NCI-H1417 (cell line): ENCODE measurements at places on chromosomes 6 and 20.
A peak's percentile ranks its signal among the peaks of the same experiment; 100 is the strongest.

- DNase-seq = no peak
Observed at GRCh38 chr20:53133125-53133524, 161.0 kb downstream of the TSHZ2 start.

DNA sequence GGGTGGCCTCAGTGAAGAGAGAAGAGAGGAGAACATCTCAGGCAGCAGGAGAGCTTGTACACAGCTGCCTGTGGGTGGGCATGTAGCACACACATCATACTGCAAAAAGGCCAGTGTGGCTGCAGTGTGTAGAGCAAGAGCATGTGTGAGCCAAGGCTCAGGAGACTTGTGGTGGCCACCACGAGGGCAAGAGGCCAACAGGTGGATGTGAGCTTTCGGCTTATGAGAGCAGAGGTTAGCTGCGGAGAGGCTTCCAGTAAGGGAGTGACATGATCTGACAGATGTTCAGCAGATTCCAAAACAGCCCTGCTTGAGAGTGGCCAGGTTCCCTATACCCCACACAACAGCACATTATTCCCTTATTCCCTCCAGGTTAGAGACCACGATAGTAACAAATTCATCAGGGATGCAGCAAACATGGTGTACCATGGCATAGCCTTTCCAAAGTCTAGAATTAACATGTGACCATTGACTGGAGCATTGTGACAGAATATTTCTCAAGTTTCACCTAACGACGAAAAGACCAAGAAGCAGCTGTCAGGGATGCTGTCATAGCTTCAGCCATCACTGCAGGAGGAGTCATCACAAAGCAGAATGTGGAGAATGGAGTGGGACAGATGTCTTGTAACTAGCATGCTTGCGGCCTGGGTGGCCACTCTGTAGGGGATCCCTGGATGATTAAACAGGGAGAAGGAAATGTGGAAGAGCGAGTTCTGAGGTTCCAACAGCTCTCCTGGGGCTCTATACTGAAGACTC lies 23.1 kb downstream of the HM13 start:
- DNase-seq = no peak

GRCh38 chr20:41087777-41088176 lies 49.6 kb upstream of the PLCG1 start:
- peak; percentile 75 for DNase-seq

DNA sequence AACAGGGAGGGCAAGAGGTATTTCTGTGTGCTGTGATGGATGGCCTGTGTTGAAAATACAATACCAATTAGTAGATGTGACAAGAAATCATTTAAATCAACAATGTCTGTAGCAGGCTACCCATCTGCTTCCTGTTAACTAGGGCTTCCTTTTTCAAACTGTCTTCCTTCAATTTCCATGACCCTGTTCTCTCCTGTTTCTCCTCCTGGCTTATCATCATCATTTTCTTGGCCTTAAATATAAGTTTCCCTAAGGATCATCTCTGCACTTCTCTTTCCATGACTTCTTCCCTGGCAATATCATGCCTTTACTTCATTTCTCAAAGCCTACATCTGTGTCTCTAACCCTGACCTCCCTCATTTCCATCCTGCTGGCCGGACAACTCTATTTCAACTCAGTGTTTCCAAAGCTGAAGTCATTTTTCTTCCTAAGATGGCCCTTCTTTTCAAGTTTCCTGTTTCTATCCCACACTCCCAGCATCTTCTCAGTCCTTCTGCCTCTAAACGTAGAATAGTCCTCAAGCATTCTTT lies 18.2 kb downstream of the ZC2HC1B start:
- no peak for DNase-seq

GRCh38 chr20:10916312-10916711 lies 242.5 kb upstream of the JAG1 start:
- no peak for DNase-seq

DNA sequence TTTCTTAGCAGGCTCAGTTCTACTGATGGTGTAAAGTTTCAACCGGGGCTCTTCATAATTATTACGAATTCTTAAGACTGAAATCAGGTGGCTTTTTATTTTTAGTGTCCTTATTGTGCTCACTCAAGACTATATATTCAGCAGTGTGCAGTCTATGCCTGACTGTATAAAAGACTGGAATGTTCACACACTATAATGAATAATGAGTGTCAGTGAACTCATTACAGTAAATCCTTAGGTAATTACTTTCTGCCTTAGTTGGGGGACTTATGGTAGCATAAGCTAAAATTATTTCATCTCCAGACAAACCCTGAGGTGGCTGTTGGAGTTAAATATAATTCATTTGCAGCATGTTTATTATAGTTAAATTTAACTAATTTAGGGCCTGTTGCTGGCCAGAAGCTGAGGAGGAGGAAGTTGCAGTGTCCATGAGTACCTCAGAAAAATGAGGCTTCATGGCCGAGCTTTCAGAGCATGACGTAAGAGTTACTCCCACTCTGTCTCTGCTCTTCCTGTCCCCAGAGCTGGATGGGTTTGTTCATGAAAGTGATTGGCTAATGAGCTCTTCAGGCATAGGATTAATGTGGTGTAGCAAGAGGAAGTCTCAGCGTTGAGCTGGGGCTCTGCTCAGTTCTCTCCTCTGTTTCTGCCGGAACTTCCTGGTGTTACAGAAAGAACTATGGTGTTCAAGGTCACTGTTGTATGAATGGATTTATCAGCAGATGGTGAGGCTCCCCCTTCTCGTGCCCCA lies 335.7 kb downstream of the NRN1 start:
- DNase-seq = peak; percentile 8

DNA sequence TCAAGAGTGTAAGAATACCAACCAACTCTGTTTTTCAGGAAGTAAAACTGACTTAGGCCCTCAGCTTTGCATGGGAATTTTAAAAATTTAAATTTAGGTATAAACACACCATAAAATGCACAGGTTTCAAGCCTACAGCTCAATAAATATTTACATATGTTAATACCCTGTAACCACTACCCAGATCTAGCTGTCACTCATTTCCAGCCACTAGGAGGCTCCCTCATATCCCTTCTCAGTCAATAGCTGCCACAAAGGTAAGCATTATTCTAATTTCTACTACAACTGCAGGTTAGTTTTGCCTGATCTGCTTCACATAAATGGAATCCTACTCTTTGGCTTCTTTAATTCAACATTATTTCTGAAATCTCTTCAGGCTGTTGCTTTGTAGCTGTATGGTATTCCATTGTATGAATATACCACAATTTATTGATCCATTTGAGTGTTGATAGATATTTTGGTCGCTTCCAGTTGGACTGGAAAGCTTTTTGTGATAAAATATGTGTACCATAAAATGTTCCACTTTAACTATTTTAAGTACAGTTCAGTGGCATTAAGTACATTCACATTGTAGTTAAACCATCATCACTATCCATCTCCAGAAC lies 32.5 kb upstream of the MEI4 start:
- no peak for DNase-seq

DNA sequence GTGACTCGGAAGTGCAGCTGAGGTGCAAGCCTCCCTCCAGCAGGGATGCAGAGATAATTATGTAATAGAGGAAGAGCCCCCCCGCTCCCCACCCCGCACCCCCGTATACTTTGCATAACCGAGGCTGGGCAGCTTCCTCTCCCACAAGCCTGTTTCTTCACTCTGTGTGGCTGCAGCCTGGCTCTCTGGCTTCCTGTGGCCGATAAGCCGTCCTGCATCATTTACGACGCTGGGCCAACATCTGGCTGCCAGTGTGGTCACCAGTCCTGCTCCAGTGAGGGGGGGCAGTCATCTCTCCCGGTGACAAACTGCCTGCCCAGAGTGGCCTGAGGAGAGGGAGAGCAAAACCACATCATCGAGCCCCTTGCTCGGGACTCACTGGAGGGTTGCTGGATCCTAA lies 59.2 kb downstream of the RBM38 start:
- DNase-seq = no peak

- DNase-seq = peak; percentile 35
Observed at GRCh38 chr6:90197854-90198496, 98.7 kb downstream of the BACH2 start.

DNA sequence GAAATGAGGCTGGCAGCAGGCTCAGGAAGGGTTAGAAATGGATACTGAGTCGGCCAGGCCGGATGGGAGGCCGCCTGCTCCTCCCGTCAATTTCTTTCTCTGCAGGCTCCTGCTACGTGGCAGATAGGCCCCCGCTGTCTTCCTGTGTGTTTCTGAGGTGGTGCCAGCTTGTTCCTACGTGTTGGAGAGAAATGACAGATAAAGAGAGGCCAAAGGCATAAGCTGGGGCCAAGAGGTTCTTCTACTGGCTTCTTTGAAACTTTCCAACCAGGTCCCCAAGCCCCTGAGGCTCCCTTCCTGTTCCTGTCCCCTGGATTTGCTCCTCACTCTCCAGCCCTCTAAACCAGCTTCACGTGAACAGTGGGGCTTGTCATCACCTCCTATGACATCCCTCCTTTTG lies 76.8 kb downstream of the TCP11 start:
- DNase-seq = no peak

DNA sequence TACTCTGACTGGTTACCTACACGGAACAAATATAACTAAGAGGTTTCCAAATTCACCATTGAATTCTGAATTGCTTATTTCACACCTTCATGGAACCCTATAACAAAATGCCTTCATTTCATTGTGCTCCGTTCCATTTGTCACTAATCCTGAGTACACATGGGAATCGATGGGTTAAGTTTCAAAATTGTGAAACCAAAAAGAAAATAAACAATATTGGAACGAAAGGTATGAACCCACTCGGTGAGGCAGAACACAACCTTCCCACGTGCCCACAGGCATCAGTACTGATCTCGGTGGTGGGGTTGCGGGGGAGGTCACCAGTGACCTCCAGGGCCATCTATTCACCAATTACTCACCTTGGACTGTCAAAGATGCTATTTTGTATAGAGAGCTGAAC lies 34.0 kb downstream of the PLAGL1 start:
- DNase-seq = no peak

- DNase-seq = no peak
Observed at GRCh38 chr6:24539416-24539815, 44.6 kb downstream of the ALDH5A1 start.

DNA sequence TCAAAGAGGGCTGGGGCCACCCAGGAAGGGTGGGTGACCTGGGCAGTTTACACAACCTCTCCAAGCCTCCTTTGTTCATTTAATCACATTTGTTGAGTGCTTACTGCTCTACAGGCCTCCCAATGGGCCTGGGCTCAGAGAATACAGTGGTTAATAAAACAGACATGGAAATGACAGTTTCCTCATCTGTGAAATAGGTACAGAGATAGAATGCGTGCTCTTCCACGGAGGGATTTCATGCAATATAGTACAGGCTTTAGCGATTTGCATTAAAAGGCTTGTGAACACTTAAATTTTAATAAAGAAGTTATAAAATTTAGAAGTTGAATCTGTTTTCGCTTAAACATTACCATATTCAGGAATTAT lies 802 bp upstream of the FERMT1 start:
- DNase-seq = no peak

- no peak for DNase-seq
Observed at GRCh38 chr6:36120539-36120938, 9.8 kb upstream of the MAPK13 start.

DNA sequence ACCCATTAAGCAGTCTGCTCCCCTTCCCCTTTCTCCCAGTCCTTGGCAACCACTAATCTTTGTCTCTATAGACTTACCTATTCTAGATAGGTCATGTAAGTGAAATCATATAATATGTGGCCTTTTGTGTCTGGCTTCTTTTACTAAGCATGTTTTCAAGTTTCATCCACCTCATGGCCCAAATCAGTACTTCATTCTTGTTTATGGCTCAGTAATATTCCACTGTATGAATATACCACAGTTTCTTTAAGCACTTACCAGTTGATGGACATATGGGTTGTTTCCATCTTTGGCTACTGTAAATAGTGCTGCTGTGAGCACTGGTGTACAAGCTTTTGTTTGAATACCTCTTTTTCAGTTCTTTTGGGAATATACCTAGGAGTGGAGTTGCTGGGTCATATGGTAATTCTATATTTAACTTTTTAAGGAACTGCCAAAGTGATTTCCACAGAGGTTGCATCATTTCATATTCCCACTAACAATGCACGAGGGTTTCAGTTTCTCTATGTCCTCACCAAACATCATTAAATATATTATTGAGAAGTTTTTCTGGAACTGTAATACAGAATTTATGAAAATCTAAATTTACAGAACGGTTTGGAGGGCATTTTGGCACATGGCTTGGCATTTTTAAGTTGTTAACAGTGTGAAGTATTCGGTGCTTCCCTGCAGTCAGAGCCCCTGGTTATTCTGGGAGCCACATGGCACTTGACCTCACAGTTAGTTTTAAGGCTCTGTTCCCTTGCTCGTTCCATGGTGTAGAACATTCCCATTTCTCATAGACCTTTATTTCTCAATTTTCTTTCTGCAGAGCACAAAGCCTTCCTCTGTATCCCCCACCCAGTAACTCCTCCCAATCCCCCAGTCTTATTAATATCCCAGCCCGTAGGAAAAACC lies 27.0 kb upstream of the DTNBP1 start:
- DNase-seq = no peak
